ENCODE measurements at places on chromosomes 12 and 14.

DNA sequence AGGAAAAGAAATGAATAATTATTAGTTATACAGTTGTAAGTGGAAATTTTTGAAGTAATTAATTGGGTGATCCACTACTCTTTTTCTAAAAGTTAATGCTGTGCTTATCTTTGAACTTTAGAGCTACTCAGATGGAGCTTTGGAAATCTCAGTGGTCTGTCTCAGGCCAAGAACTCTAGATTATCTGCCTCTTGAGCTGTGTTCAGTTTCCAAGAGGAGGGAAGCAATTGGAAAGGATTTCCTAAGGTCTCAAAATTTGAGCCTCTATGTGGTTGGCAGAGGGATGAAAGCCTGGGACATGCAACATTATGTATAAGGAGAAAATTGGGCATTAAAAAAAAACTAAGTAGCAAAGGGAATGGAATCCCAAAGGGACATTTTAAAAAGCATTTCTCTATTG, 334.0 kb upstream of the PRICKLE1 start:
- DNase-seq = no peak

DNA sequence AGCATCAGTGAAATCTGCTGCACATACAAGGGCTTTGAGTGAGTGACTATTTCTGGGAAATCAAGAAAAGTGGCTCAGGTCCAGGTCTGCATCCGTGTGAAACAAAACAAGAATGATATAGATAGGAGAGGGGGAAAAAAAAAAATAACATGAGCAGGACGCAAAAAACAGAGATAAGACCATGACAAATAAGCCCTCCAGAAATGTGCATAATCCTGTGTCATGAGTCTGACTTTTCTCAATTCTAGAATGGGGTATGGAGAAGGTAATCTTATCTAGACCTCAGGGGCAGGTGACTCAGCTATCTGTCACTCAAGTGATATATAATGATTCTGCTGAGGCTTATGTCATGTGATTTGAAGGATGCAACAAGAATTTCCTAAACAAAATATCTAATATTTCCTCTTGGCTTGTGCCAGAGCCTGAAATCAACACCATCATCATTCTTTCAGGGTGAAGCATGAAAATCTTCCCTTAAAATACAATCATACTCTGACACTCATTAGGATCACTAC, 250.0 kb downstream of the PHLDA1 start:
- DNase-seq = no peak

DNA sequence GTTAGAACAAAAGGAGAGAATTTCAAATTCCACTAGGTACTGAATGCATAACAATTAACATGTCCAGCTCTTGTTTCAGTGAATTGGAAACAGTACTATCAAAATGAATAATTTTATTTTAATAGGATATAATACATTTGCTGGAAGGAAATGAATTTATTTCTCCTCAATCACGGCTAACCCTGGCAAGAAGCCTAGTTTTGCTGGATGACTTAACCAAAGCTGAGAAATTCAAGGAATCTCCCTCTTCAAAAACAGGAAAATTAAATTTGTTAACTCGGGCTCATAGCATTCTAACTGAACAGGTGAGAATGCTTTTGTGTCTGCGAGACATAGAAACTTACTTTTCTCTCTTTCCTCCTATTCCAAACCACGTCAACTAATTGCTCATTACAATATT, 163.5 kb upstream of the NEDD1 start:
- DNase-seq = no peak

GRCh38 chr12:110790301-110790700, 47.6 kb upstream of the PPP1CC start:
- DNase-seq = no peak

GRCh38 chr12:126431767-126432166, 1366.5 kb downstream of the AACS start:
- no peak for DNase-seq
